ENCODE measurements at places on chromosomes 1 and 21.

GRCh38 chr21:31536138-31536537 is 123.4 kb upstream of the SOD1 start:
- no peak for DNase-seq

DNA sequence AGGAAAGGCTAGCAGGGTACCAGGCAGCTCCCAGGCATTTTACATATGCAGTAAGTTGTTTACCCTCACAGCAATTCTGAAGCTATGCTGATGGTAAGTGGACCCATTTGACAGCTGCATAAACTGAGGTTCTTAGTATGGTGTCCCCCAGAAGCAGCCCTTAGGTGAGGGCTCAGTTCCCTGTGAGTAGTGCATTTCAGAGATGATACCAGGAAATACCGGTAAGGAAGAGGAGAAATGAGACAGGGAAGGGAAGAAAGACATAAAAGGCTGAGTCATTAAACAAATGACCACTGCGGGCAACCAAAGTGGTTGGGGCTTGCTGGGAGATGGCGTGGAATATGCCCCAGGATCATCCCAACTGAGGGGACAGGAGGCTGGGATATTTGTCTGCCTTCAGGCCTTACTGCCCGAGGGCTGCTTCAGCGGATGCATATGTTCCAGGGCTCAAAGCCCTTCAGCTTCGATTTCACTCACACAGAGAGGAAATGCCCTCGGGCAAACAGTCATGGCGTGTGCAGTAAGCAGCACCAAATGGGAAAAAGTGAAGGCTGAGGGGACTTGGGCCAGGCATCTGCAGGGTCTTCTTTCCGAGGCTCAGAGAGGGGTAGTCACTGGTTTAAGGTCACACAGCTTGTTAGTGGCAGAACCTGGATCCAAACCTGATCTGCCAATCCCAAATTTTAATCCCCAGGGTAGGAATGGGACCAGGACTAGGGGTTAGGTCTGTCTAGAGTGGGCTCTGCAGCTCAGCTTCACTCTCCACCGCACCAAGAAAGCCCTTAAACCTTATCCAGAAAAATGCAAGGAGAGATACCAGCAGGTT is 133.7 kb upstream of the RUNX3 start:
- no peak for DNase-seq

DNA sequence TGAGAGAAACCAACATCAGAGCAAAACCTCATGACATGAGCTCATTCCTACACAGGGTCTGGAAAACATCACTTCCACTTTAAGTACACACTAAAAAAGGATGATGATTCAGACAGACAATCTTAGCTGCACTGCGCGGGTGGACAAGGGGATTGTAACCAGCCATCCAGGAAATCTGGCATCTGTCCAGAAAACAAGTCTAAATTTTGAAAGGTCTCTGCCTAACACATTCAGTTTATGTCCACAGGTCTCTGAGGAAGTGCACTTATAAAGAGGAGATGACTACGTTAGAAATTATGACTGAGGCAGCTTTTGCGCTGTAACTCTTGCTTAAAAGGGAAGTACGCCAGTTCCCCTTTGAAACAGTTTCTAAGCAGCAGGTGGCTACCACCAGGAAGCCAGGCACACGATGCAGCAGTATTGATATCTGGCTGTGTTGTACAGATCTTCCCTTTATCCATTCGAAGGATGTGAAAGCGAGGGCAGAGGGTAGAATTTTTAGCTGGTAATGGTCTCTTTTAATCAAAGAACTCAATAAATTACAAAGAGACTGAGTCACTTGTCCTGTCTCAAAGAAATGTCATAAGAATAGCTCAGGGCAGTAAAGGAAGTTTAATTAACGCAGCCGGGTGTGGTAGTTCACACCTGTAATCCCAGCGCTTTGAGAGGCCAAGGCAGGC is 128.0 kb downstream of the SETD4 start:
- DNase-seq: no peak

DNA sequence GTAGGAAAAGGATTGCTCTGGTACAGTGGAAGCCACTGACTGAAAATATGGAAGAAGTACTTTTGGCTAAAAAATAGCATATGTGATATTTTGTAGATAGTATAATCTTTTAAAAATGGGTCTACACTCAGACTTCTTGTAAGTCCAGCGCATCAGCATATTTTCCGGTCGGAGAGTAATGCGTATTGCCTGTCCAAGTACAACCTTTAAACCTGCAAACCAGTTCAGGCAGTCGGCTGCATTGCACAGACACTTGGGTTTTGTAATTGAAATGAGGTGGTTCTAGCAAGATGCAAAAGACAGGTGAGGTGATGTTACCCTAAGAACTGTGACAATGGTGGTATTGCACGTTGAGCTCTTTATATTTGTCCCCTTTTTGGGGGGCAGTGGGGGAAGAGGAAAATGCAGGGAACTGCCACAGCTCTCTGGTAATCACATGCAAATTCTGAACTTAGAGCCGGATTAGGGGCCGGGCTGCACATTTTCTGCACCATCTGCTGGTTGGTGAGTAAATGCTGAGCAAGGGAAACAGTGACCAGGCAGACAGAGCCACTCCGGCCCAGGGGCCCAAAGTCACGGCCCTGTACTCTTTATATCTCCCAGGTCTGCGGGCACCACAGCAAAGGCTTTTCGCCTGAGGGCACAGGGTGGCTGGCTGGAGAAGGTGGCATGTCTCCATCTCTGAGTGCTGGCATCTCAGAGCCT is 2.3 kb downstream of the GPR137B start:
- no peak for DNase-seq

DNA sequence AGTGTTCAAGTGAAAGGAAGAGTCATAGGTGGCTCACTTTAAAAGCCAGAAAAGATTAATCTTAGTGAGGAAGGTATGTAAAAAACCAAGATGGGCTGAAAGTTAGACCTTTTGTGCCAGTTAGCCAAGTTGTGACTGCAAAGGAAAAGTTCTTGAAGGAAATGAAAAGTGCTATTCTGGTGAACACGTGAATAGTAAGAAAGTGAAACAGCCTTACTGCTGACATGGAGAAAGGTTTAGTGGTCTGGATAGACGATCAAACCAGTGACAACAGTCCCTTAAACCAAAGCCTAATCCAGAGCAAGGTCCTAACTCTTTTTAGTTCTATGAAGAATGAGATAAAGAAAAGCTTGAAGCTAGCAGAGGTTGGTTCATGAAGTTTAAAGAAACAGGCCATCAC is 106.4 kb downstream of the CTH start:
- no peak for DNase-seq

DNA sequence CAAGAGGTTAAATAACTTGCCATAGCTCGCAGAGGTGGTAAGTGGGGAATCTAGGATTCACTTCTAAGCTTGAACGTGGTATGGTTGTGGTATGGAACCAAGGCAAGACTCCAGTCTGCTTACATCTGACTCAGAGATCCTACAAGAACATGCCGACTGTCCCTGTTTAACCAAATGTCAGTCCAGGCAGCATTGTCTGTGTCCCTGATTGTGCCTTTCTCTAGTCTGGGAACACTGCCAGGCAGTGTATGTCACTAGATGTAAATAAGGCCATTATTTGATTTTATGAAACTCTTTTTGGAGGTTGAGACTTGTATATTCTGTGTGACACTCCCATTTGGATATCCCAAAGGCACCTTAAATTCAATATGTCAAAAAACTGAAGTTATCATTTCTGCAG is 96.0 kb downstream of the NOS1AP start:
- no peak for DNase-seq

DNA sequence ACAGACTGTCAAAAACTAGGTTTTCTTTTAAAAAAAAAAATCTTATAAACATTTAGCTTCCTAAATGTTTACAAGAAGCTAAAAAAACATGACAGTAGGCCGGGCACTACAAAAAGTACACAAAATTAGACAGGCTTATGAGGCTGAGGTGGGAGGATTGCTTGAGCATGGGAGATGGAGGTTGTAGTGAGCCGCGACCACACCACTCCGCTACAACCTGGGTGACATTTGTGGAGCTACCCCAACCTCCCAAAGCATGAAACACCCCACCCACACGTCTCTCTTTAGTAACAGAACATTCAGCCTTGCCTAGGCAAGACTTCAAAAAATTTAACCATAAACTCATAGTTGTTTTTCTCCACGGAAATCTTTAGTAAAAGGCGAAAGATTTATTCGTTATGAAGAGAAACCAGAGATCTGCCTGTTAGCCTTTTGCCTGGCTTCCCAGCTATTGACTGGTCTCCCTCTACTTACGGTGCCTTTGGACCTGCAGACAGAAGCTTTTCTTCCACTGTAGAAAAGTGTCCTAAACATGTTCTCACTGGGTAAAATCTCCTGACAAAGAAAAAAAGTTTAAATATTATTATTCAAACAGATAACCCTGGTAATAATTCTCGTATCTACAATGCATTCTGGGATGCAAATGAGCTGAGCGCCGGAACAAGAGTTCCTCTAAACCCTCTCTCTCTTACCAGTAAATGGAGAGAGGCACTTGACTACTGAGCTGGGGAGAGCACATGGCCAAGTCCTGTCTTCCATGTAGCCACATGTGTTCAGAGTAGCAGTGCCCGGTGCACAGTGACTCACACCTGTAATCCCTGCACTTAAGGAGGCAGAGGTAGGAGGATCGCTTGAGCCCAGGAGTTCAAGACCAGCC is 9.2 kb downstream of the RNU5D-1 start:
- DNase-seq: no peak

DNA sequence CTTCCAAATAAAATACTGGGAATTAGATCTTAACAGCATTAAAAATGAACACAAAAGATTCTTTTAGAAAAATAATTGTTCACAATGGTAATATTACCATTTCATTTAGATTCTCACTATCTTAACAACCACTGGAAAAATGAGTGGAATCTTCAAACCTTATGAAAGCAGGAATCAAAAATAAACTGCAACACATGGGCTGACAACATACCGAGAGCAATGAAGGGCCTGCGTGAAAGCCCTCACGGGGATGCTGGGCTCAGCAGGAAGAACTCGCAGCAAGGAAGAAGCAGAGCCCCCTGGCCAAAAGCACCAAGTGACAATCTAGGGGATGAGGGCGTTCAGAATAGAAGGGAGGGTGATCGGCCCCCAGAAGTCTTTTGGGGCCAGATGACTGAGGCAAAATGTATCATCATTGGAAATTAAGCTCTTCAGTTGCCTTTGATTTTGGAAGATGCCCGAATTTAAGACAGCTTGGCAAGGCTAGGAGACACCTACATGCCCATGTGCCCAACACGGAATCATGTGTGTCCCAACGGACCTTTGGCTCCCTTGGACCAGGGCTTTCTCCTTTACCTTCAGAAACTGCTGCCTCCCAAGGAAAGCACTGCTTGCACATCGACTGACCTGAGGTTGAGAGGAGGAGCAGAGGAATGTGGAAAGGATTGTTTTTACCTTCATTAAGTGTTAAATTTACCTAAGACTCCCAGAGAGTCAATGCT is 103.9 kb downstream of the TGFBR3 start:
- no peak for DNase-seq

DNA sequence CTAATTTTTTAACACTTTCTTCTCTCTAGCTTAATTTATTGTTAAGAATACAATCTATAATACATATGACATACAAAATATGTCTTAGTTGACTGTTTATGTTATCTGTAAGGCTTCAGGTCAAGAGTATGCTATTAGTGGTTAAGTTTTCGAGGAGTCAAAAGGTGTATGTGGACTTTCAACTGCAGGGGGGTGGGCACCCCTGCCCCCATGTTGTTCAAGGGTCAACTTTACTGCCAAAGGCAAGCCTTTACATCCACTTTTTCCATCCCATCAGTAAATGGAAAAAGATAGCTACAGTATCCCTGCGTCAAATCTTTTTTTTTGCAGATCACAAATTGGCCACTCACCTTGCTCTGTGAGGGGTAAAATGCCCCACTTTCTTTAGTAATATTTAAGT is 6.3 kb downstream of the METTL18 start:
- DNase-seq: no peak

DNA sequence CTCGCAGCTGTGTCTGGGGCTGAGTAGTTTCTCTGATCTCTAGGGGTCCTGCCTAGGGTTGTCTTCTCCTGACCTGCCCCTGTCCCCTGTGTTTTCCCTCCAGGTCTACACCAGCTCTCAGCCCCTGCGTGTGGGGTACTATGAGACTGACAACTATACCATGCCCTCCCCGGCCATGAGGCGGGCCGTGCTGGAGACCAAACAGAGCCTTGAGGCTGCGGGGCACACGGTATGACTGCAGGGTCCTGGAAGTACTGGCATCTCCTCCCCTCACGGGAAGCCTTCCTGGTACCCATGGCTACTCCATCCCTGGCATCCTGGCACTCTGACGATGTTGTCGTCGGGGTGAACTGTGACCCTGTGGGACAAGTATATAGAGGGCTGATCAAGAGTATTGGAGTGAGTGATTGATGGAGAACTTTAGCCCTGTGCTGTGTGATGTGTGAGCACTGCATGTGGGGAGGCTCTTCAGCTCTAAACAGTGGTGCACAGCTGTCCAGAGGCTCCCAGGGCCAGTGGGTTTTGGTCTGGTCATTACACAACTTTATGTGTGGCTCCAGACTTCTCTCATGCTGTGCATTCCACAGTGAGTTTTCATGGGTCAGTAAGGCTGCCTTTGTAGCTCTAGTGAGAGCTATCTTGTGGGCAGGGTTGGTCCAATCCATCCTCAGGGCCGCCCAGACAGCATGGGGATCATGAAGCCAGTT is 14.4 kb downstream of the FAAH start:
- no peak for DNase-seq

DNA sequence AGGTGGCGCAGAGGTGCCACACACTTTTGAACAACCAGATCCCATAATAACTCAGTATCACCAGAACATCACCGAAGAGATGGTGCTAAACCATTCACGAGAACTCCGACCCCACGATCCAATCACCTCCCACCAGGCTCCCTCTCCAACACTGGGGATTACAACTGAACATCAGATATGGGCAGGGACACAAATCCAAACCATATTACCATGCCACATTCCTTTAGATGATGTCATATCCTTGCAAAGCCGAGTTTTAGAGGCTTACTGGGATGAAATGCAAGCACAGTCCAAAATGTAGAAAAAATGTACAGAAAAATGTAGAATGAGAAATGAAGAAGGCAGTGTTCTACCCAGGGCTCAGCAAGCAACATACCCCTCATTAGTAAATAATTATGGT is 64.7 kb downstream of the SGIP1 start:
- DNase-seq: no peak

DNA sequence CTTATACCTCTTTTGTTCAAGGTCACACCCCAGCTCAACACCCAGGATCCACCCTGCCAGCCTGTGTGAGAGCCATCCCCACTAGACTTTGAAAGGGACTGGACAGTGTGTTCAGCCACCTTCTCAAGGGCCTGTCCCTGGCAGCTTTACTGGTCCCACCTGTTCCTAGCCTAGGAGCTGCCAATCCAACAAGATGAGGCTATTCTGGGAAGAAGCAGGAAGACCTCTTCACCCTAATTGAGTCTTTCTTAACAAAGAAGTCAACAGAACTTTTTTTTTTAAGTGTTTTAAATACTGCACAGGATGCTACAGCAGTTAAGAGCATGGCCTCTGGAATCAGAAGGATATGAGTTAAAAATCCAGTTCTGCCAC is 95.8 kb upstream of the HOOK1 start:
- DNase-seq: no peak

All from cortex of kidney (tissue), 1 donor.